ENCODE measurements at places on chromosomes 5 and 9.
A peak's percentile ranks its signal among the peaks of the same experiment; 100 is the strongest.

DNA sequence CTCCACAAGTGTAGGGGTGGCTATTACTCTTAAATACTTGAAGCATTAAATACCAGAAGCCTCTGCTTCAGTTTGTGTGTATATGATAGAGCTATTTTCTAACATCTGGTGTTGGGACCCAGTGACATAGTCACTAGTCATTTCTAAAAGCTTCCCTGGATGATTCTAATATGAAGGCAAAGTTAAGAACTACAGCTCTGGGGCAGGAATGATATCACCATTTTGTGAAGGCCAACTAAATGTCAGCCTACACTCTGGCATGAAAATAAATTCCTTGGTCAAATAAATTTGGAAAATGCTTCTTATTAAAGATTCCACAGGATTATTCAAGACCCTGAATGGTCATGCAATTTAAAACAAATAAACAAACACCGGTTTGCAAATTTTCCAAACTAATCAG lies 197.7 kb downstream of the PLK2 start:
- no peak for DNase-seq

- no peak for DNase-seq
Observed at GRCh38 chr5:116536316-116537083, 38.1 kb downstream of the SEMA6A start.

- no peak for DNase-seq
Observed at GRCh38 chr5:82413302-82414040, 135.3 kb upstream of the RPS23 start.

DNA sequence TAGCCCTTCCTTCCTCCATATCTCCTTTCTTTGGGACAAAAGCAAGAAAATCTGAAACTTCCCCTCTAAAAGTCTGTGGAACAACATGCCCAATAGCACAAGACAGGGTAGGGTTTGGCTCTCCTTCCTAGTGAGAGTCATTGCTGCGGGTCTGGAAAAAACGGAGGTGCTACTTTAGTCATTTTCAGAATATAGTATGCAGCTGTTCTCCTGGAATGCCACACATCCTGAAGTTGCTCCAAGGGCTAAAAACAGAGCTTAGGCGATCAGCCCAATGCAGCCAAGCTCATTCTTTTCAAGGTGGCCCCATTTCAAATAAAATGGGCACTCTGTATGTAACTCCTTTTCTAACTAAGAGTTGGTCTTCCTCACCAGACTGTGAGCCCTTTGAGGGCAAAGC lies 39.5 kb upstream of the MYOT start:
- DNase-seq: no peak

DNA sequence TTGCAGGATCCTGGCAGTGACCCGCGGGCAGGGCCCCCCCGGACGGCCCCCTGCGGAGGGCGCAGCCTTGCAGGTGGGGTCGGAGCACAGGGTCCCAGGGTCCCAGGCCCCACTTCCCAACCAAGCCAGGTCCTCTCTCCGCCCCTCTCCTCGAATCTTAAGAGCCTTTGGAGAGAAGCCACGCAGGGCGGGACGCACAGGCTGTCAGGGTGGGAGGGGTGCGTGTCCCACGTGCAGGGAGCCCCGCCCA lies 18.4 kb upstream of the EGFL7 start:
- peak; percentile 47 for DNase-seq

DNA sequence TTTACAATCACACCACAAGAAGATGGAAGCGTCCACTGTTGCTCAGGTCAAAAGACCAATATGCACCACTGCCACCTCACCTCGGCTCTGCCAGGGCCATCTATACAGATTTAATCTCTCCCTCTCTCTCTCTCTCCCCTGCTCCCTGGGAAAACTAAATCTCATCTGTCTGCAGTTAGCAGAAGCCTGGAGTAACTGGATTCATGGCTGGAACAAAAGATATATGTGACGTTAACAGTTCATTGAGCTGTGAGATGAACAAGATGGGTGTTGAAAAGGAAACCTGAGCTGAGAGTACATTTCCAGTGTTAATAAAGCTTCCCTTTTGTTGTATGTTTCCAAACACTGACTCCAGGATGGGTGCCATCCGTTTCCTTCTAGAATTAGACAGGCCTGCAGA lies 369.7 kb downstream of the CDK5RAP2 start:
- no peak for DNase-seq

DNA sequence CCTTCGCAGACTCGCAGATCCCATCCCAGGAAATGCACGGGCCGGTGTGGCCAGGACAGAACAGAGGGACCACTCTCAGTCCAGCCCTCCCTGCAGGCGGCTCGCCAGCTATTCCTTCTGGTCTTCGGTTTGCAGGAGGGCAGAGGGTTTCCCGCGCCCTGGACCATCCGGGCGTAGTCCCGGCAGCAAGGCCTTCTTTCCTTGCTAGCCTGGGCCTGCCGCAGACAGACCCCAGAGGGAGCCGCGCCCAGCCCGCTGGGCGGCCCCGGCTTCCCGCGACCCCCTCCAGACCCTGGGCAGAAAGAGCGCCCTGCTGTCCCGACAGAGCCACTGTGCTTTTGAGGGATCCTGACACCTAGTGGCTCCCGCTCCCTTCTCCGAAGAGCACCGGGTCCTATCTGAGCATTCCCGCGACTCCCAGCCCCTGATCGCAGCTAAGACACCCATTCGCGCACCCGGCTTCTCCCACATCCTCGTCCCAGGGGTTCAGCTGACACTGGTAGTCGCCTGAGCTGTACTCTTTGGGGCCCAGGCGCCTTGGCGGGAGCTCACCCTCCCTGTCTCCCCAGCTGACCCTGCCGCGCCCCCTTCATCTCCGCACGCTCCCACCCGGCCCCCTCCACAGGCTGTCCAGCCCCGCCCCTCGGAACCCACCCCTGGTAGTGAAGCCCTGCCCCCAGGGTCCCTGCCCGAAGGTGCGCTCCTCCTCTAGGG lies 1.1 kb downstream of the CFAP90 start:
- no peak for DNase-seq

DNA sequence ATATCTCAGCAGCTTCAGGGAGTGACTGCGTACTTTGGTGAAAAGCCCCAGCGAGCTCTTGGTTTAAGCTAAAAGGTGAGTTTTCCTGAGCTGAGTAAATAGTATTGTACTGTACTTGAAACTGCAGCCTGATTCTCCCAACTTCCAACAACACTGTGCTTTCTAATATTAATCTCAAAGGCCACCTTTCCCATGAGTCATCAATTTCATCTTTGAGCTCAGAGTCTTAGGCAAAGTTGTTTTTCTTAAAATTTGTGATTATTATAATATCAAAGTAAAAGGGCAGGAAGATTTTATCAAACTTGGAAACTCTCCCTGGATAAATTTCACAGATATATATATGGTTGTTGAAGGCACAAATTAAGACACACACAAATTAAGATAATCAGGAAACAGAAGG lies 51.0 kb downstream of the TRPC7 start:
- no peak for DNase-seq

GRCh38 chr5:142323480-142324135 lies 1.2 kb downstream of the SPRY4 start:
- DNase-seq: no peak

- no peak for DNase-seq
Observed at GRCh38 chr9:16282216-16282615, 588.3 kb downstream of the BNC2 start.

DNA sequence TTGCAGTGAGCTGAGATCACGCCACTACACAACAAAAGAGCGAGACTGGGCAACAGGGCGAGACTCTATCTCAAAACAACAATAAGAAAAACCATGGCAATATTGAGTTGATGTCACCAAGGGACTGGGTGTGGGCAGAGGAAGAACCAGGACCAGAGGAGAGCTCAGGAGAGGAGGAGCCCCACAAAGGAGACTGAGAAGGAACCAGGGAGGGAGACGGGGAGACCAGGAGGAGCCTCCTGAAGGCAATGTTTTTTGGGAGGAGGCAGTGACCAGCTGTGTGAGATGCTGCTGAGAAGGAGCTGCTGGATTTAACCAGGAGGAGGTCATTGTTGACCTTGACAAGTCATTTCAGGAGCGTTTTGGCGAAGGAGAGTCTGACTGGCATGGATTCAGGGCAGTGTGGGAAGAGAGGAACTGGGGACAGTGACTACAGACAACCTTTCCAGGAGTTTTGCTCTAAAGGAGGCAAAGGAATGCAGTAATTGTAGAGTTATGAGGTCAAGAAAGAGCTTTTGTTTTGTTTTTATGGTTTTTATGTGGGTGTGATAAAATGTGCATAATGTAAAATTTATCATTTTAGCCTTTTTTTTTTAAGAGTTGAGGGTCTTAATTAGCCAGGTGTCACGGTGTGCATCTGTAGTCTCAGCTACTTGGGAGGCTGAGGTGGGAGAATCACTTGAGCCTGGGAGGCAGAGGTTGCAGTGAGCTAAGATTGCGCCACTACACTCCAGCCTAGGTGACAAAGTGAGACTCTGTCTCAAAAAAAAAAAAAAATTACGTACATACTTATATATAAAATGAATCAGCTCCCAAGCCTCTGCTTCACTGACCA lies 17.9 kb downstream of the TRUB2 start:
- no peak for DNase-seq

- no peak for DNase-seq
Observed at GRCh38 chr9:70639853-70640814, 225.7 kb upstream of the KLF9 start.

- no peak for DNase-seq
Observed at GRCh38 chr5:128684961-128685360, 146.9 kb upstream of the FBN2 start.

DNA sequence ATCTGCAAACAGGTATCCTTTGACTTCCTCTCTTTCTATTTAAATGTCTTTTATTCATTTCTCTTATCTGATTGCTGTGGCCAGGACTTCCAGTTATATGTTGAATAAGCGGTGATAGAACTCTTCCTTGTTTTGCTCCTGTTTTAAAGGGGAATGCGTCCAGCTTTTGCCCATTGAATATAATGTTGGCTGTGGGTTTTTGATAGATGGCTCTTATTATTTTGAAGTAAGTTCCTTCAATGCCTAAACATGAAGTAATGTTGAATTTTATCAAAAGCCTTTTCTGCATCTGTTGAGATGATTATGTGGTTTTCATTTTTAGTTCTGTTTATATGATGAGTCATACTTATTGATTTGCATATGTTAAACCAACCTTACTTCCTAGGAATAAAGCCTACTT lies 300.5 kb upstream of the CTNND2 start:
- DNase-seq: no peak

- DNase-seq: no peak
Observed at GRCh38 chr5:51399643-51400006, 16.4 kb downstream of the ISL1 start.

- no peak for DNase-seq
Observed at GRCh38 chr9:35718721-35719511, 13.1 kb downstream of the TLN1 start.

DNA sequence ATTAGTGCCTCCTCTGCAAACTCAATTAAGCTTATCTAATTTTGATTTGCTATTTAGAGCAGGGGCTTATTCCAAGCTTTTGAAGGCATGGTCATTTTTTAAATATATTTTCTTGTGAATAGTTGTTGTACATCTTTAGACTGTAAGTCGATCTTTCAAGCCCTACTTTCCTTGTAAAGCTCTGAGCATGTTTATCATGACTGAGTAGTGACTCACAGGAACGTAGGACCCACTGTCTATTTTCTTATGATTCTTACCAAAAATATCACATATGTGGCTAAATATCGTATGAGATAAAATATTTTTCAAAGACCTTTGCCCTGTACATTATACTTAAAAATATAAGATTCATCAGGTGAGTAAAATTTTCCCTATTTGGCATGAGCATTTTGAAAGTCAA lies 440.4 kb upstream of the GRIN3A start:
- DNase-seq: no peak

DNA sequence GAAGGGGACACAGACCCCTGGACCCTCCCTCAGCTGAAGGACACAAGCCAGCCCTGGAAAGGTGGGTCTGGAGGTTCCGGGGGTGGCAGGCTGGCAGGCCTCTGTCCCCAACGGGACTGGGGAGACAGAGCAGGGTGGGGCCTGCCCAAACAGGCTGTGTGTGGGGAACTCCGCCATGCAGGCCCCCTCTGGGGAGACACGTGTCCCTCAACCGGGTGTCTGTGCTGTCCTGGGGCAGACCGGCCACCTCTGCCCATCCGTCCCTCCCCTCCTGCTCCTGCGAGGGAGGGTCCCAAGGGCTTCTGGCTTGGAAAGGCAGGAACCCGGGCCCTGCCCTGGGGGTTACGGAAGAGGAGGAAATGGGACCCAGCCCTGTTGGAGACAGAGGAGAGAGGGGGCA lies 1.4 kb downstream of the SLC34A3 start:
- no peak for DNase-seq

GRCh38 chr5:138635265-138635664 lies 60.1 kb upstream of the HSPA9 start:
- no peak for DNase-seq

- DNase-seq: no peak
Observed at GRCh38 chr5:82221020-82221419, 57.1 kb downstream of the RPS23 start.

DNA sequence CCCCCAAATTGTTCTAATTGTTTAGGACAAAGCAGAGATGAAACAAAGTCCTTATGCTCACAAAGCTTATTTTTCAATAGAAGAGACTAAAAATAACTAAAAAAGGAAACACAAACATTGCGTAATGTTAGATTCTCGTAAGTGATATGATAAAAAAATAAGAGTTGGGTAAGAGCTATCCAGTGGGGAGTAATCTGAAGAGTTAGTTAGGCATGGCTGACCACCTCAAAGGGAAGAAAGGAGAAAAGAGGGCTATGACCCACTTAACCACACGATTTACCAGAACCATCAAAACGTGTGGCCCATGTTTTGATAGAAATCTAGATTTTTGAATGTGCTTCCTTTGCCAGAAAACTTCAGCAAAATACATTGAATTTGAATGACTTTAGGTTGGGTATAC lies 1296.8 kb upstream of the NUDT12 start:
- no peak for DNase-seq

DNA sequence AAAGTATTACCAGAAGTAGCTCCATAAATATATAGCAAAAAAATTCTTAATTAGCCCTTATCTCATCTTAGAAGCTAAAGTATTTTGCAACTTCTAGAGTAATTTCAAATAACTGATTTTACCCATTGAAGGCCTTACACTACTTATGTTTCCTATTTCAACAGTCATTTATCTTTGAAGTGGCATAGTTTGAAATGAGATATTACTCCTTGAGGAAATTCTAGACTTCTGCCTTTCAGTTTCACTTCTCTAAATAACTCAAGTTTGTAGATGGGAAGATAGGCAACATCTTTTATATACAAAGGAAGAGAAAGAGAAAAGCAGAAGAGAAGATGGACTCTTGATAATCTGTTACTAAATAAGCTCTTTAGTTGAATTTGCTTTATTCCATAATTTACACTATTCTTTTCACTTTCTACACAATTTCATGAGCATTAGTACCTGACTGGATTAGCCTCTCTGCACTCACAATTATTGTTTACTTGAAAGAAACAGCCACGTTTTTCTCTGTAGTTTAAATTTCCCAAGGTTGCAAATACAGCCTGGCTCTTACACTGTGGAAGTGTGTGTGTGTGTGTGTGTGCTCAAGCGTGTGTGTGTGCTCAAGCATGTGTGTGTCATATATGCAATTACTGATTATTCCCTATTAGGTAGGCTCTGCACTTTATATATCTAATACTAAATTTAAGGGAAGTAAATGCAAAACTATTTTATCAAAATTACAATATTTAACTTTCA lies 60.6 kb upstream of the EMB start:
- no peak for DNase-seq

GRCh38 chr9:130938652-130939404 lies at the start of gene FIBCD1:
Gene FIBCD1 (minus strand): TSS chr9:130939247. CDS start chr9:130938607, 640 bp downstream.
- DNase-seq: no peak

GRCh38 chr9:87643107-87643650 lies 82.7 kb upstream of the CTSL start:
- DNase-seq: no peak

- DNase-seq: no peak
Observed at GRCh38 chr5:139642213-139642612, 5.9 kb upstream of the CXXC5 start.

GRCh38 chr9:18666348-18666747 lies 192.4 kb downstream of the ADAMTSL1 start:
- no peak for DNase-seq

GRCh38 chr5:133524666-133525065 lies 87.7 kb downstream of the FSTL4 start:
- DNase-seq: no peak
